Left cardiac atrium (tissue), 4 donors: ENCODE measurements at places on chromosomes 1 and 21.

GRCh38 chr1:16915627-16915973 is 6.1 kb upstream of the CROCC start:
- no peak for DNase-seq

DNA sequence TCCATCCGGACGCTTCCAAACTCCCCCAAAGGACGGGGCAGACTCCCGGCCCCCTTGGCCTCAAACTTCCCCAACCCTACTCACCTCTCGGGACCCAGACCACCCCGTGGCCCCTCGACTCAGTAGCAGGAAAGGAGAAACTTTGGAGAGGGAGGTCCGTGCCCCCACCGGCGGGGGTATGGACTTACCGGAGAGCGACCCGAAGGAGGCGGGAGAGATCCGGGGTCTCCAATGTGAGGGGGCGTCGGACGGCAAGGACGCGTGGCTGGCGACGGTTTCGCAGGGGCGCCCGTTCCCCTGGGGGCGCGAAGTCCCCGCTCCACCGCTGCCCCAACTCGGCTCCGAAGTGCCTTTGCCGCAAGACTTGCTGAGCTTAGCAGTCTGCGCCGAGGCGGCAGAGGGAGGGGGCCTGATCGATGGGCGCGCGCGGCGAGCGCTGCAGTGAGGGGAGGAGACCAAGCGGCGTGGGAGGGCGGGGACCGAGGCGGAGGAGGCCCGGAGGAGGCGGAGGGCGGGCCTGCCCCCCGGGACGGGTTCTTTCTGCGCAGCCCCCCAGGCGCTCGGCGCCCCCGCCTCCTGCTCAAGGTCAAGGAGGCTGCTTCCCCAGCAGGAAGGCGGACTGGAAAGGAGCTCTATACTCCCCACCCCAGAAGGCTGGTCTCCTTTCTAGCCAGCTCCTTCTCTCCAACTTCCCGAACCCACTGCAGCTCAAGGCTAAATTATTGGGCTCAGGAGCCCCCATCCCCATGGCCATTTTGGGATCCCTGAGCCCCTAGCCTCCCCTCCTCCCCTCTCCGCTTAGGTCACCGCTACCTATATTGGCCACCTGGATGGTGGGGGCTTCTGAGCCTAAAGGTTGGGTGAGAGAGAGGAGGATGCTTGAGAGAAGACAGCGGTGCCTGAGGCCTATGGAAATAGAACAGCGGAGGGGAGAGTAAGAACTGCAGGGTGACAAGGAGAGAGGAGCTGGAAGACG is at the start of gene SYT2:
SYT2 (minus strand) TSS at position 385 of the 976 bp plus-strand sequence. CDS start 104,682 bp downstream, outside the sequence.
- DNase-seq, result peak; percentile 36

DNA sequence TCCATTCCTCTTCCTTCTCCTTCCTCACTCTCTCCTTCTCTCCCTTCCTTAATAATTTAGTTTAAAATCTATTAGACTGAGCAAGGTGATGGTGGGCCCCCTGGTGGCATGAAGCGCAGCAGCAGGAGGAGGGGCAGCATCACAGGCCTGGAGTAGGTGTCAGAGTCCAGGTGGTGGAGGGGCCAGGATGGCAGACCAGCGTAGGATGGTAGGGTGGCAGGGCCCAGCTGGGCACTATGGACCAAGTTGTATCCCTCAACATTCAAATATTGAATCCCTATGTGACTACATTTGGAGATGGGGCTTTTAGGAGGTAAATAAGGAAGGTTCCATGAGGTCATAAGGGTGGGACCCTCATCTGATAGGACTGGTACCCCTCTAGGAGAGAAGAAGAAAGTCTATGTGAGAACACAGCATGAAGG is 61.0 kb downstream of the WDR4 start:
- peak; percentile 63 for DNase-seq

DNA sequence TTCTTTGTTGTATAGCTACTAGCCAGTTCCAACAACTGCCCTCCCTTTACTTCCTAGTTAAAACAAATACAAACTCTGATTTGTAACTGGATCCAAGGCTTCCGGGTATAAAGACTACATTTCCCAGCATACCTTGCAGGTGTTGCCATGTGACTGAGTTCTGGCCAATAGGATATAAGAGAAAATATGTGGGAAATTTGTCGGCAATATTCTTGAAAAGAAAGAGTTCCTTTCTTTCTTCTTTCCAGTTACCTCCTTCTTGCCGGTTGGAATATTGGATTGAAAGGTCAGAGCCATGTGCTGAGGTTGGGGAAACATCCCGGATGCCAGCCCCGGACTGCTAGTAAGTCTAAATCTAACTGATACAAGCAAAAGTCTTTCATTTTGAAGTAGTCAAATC is 23.0 kb upstream of the ZBTB40 start:
- DNase-seq, result no peak

DNA sequence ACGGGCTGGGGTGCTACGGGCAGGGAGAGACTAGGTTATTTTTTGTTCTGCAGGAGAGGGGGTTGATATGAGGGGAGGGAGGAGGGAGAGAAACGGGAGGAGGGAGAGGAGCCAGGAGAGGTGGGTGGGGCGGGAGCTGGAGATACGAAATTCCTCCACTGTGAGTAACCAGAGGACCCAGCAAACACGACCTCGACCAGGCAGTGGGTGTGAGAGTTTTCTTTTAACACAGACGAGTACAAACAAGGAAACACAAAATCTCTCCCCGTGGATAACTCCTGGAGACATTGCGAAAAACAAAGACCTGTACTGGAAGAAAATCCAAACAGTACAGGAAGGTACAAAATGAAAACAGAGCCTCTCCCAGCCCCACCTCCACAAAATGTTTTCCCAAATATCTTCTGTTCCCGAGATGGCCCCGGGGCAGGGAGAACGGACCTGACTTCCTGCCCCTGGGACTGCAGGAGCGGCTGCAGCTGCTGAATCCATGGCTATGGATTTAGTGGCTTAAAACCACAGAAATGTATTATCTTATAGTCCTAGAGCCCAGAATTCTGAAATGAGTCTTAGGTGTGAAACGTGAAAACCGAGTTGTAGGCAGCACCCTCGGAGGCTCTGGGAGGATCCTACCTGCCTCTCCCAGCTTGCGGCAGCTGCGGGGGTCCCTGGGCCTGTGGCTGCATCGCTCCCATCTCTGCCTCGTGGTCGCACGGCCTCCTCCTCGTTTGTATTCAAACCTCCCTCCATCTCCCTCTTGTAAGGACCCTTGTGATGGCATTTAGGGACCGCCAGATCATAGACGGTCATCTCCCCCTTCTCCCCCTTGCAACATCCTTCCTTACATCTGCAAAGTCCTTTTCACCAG is 82.2 kb downstream of the RIPK4 start:
- DNase-seq, result peak; percentile 56

DNA sequence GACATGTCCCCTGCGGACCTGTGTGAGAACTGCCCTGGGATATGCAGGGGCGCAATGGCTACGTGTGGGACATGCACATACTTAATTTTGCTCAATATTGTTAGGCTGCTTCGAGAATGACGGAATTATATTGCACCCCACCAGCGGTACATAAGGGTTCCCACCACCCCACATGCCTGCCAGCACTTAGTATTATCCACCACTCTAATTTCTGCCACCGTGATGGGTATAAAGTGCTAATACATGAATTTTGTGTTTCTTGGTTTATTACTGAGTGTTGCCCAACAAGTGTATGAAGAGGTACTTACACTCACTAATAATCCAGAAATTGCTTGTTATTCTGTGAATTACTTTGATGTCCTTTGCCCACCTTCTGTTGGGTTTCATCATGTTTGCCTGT is 52.1 kb upstream of the ACOT11 start:
- DNase-seq, result no peak

- no peak for DNase-seq
Observed at GRCh38 chr21:44054710-44055109, 42.6 kb downstream of the TRAPPC10 start.

DNA sequence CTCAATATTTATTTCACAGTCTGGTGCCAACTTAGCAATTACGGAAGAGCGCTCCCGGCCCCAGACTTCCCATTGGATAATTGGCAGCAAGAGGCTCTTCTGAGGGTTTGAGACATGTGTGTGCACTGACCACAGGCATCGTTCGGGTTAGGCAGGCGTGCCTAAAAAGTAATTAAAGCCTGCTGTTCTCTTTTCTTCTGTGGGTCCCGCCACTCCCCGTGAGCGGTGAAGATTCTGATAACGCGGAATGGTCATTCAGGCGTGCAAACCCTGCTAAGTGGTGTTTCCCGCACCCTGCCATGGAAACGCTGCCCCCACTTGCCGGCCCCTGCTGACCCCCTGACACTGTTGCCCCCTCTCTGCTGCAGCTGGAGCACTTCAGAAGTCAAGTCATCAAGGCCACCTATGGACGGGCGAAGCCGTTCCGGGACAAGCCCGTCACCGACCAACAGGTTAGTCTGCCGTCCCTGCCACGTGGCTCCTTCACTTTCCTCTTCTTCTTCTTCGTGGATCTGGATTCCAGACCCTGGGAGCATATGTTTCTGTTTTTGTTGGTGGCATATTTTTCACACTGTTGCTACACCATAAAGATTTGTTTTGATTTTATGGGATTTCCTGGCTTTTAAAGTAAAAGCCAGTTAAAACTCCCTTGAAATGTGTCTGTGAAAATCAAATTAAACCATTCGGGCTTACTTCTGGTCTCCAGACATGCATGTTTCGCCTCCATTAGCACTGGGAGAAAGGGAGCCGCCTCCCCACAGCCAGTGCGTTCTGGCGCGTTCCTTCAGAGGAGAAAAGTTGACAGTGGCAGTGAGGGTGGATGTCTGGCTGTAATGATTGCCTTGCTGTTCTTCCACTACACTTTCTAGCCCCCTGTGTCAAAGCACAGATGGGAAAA is 79.9 kb downstream of the FHAD1 start:
- DNase-seq, result no peak

DNA sequence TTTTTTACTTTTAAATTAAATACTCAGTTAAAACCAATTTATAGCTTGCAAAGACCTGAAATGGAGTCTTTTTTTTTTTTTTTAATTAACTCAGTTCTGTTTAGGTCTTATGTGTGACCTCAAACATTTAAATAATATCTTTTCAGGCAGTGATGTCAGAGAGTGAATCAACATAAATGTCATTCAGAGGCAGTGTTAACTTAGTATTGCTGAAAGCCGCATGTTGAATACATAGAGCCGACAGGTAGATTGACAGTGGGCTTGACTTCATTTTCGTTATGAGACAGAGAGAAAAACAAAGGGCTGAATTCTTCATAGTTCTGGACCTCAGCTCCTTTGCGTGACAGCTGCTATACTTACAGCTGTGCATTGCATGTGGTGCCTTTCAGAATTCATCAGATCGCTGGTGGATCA is 51.5 kb downstream of the PRDM2 start:
- no peak for DNase-seq

- DNase-seq, result peak; percentile 87
Observed at GRCh38 chr1:153548722-153549688, at the start of gene S100A3. S100A3 (minus strand) TSS chr1:153549258; CDS start chr1:153548485, 773 bp downstream.

GRCh38 chr1:2213576-2214505 is 14.3 kb upstream of the SKI start:
- DNase-seq, result peak; percentile 90

GRCh38 chr21:43266534-43266933 is 97.7 kb downstream of the CRYAA start:
- peak; percentile 22 for DNase-seq

- no peak for DNase-seq
Observed at GRCh38 chr21:14850394-14850793, 214.4 kb downstream of the NRIP1 start.

GRCh38 chr1:53361541-53361961 is 33.7 kb upstream of the LRP8 start:
- DNase-seq, result no peak

GRCh38 chr1:110462964-110463363 is 12.0 kb downstream of the PROK1 start:
- no peak for DNase-seq

- DNase-seq, result no peak
Observed at GRCh38 chr1:66626261-66626660, 92.3 kb downstream of the SGIP1 start.

- DNase-seq, result no peak
Observed at GRCh38 chr1:28064064-28064463, 24.3 kb downstream of the EYA3 start.
